Upper lobe of left lung (tissue), 6 donors: ENCODE measurements at places on chromosomes 11 and 22. TPM values are rescaled to one million over a fixed set of nuclear protein-coding genes. Genes with fewer than 3 reads are reported as not detected.
A peak's percentile ranks its signal among the peaks of the same experiment; 100 is the strongest.

OR2D2 gene
- 0.46 TPM for total RNA-seq

BATF2 gene
- total RNA-seq = 6.8 TPM

- DNase-seq = no peak
- H3K4me1 ChIP-seq = no peaks in the 10 kb centered on the region
- H3K27ac ChIP-seq = no peak overlapping the region
- H3K36me3 ChIP-seq = peaks cover 8% of the 10 kb centered on the region
- no peaks in the 10 kb centered on the region for H3K27me3 ChIP-seq
Observed at GRCh38 chr11:69061713-69062053, 13.0 kb downstream of the TPCN2 start.

- peaks cover 25% of the 10 kb centered on the region for H3K4me1 ChIP-seq
- DNase-seq = no peak
- no peaks in the 10 kb centered on the region for H3K27me3 ChIP-seq
Observed at GRCh38 chr11:10329935-10330334, 25.1 kb downstream of the ADM start.

OR6A2 gene
- 0.15 TPM for total RNA-seq

- no peaks in the 10 kb centered on the region for H3K27me3 ChIP-seq
- no peak for DNase-seq
- H3K27ac ChIP-seq = no peak overlapping the region
- H3K36me3 ChIP-seq = peaks cover 15% of the 10 kb centered on the region
- no peak overlapping the region for H3K4me3 ChIP-seq
Observed at GRCh38 chr22:24331468-24332440, 61.1 kb downstream of the SPECC1L start.

DNA sequence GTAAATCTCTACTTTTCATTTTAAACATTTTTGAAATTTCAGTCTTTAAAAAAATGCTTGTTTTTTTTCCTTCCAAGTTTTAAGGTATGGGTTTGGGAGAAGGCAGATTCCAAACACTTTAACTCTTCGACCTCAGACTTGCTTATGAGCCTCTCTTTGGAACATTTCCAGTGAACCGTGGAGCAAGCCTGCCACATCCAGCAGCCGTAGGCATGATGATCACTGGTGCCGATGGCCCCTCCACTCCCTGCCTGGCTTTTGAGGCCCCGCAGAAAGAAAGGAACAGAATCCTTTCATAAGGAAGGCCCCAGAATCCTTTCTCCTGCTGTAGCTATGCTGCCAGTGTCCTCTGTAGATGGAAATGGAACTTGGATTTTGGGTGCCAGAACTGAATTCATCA, 50.7 kb downstream of the BMAL1 start:
- H3K36me3 ChIP-seq = no peaks in the 10 kb centered on the region
- no peak for DNase-seq
- no peak overlapping the region for H3K27ac ChIP-seq
- no peak overlapping the region for H3K4me3 ChIP-seq
- H3K27me3 ChIP-seq = no peaks in the 10 kb centered on the region
- H3K4me1 ChIP-seq = peaks cover 56% of the 10 kb centered on the region

GRCh38 chr11:120601536-120601935, 90.0 kb downstream of the GRIK4 start:
- no peaks in the 10 kb centered on the region for H3K36me3 ChIP-seq
- H3K4me1 ChIP-seq = no peaks in the 10 kb centered on the region
- no peak overlapping the region for H3K4me3 ChIP-seq
- DNase-seq = no peak
- H3K27me3 ChIP-seq = no peaks in the 10 kb centered on the region

C11orf16 gene
- 4.3 TPM for total RNA-seq

DNA sequence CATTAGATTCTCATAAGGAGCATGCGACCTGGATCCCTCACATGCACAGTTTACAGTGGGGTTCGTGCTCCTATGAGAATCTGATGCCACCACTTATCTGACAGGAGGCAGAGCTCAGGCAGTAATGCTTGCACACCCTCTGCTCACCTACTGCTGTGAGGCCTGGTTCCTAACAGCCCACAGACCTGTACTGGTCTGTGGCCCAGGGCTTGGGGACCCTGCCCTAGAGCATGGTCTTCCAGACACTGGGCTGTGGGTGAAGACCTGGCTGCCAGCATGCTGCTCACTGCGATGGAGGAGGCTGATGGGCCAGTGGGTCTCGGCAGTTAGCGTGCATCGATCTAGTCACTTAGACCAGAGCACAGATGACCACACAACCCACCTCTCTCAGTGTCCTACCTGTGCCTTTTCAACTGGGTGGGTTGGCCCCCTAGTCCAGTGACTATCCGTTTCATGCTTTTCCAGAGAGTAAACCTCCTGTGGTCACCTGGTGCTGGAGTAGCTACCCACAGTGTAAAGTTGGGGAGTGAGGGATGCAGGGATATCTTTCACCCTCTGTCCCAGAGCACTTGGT, 21.1 kb downstream of the MED15 start:
- H3K4me1 ChIP-seq = peaks cover 59% of the 10 kb centered on the region
- no peaks in the 10 kb centered on the region for H3K27me3 ChIP-seq
- no peak overlapping the region for H3K27ac ChIP-seq
- peaks cover 8% of the 10 kb centered on the region for H3K36me3 ChIP-seq
- no peak for DNase-seq

- H3K36me3 ChIP-seq = no peaks in the 10 kb centered on the region
- no peaks in the 10 kb centered on the region for H3K4me1 ChIP-seq
- H3K27me3 ChIP-seq = no peaks in the 10 kb centered on the region
- H3K27ac ChIP-seq = no peak overlapping the region
- DNase-seq = no peak
Observed at GRCh38 chr22:48222742-48223487, 1460.5 kb downstream of the TBC1D22A start.

FAM227A gene
- 16.8 TPM for total RNA-seq

DNA sequence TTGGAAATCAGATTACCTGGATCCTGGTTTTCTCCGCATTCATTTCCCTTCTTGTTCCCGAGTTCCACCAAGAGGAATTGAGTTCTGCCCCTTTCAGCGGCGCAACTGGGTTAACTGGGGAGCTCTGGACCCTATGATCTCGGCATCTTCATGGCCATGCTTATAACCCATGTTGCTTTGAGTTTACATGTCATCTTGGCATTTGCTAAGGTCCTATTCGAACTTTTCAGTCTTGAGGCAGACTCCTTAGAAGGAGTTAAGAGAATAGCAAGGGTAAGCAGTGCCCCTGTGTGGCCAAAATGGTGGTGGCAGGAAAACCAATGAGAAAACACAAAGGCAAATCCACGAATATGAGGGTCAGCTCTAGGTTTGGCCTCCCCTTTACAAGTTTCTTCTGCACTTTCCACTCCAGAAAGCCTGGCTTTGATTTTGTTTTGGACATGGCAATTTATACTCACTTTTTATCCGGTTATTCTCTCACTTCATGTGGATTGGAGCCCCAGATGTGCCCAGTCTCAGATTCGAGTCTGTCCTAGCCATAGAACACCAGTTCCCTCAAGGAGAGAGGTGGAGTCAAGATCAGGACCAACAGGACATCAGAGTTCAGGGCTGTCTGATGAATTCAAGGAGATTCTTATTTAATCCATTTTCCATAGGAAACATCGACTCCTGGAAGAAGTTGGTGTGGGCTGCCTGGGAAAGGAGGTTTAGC, 55.3 kb upstream of the FBXO3 start:
- peak overlapping the region; percentile 45 for H3K4me3 ChIP-seq
- no peaks in the 10 kb centered on the region for H3K36me3 ChIP-seq
- H3K4me1 ChIP-seq = peaks cover 9% of the 10 kb centered on the region

DNA sequence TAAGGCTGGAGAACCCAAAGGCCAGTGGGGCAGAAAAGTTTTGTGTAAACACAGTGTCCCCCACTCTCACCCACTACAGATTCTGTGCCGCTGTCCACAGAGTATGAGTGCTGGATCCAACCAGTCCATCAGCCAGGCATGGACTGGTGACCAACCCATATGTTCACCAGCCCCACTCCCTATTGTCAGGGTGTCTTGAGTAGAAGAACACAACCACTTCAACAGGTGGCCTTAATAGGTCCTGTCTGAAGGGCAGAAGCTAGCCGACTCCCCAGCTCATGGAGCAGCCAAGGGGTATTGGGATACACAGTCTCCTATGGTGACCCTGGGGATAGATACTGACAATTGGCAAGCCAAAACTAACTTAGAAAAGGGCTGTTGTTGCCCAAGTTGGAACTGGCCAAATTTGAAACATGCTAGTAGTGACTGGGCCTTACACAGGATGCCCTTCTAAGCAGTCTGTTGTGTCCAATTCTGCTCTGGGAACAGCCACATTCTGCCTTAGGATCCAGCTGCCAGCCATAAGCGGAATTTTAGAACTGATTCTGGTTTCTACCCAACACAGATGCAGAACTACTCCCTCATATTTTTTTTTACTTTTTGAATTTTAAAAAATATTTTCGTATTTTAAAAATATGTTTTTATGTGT, 19.8 kb upstream of the PGM2L1 start:
- no peak for DNase-seq
- H3K36me3 ChIP-seq = no peaks in the 10 kb centered on the region
- no peak overlapping the region for H3K4me3 ChIP-seq

- H3K4me1 ChIP-seq = no peaks in the 10 kb centered on the region
- H3K4me3 ChIP-seq = no peak overlapping the region
- DNase-seq = no peak
- no peaks in the 10 kb centered on the region for H3K27me3 ChIP-seq
- no peaks in the 10 kb centered on the region for H3K36me3 ChIP-seq
Observed at GRCh38 chr22:33012833-33013450, 45.2 kb downstream of the SYN3 start.

GRCh38 chr11:103898065-103898464, 138.4 kb upstream of the DDI1 start:
- no peak overlapping the region for H3K27ac ChIP-seq
- no peak overlapping the region for H3K4me3 ChIP-seq
- no peak for DNase-seq
- H3K36me3 ChIP-seq = no peaks in the 10 kb centered on the region
- no peaks in the 10 kb centered on the region for H3K27me3 ChIP-seq
- no peaks in the 10 kb centered on the region for H3K4me1 ChIP-seq

PELI3 gene
- 19.6 TPM for total RNA-seq

- H3K4me3 ChIP-seq = no peak overlapping the region
- H3K27me3 ChIP-seq = no peaks in the 10 kb centered on the region
- DNase-seq = peak; percentile 73
- H3K27ac ChIP-seq = no peak overlapping the region
Observed at GRCh38 chr22:44847892-44848291, 95.5 kb downstream of the ARHGAP8 start.

OR4D5 gene
- total RNA-seq = not detected

DNA sequence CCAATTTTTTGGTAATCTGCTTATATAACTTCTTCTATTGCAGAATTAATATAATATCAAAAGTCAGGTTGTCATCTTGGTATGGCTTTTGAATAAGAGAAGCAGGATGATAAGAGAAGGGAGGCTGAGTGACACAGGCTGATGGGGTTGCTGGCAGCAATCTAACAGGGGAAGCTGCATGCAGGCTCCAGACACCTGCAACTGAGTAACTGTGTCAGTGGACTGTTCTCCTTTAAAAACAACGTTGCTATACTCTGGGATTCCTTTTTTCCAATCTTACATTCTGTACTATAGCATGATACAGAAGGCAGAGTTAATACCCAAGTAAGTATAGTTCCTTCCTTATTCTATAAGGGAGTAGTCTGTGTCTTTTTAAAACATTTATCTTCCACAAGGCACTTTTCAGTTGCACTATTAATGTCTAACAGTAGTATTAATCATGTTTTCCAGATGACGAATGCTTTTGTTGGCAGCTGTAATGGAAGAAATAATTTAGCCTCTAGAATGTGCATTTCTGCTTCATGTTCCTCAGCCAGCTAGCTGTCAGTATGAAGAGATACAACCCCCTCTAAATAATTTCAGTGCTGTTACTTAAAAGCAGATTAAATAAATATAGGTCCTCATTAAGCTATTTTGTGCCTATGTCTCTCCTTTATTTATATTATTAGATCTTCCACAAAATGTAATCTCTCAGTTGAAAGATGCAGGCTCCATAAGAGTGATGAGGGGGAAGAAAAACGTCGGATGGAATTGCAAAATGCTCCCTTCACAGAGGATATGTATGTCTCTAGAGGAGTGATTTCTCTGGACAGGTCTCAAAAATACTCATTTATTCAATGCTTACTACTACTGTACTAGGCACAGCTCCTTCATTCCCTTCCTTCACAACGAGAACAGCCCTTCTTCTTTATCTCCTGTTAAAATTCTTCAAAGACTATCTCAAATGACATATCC, 50.8 kb downstream of the ATG16L2 start:
- no peak overlapping the region for H3K27ac ChIP-seq
- H3K4me1 ChIP-seq = no peaks in the 10 kb centered on the region
- DNase-seq = no peak
- no peaks in the 10 kb centered on the region for H3K27me3 ChIP-seq

OR4C5 gene
- total RNA-seq = not detected

GRCh38 chr11:128618603-128619002, 31.2 kb upstream of the ETS1 start:
- H3K4me1 ChIP-seq = no peaks in the 10 kb centered on the region
- H3K27me3 ChIP-seq = no peaks in the 10 kb centered on the region
- no peaks in the 10 kb centered on the region for H3K36me3 ChIP-seq
- no peak for DNase-seq
- no peak overlapping the region for H3K27ac ChIP-seq
- no peak overlapping the region for H3K4me3 ChIP-seq

DNA sequence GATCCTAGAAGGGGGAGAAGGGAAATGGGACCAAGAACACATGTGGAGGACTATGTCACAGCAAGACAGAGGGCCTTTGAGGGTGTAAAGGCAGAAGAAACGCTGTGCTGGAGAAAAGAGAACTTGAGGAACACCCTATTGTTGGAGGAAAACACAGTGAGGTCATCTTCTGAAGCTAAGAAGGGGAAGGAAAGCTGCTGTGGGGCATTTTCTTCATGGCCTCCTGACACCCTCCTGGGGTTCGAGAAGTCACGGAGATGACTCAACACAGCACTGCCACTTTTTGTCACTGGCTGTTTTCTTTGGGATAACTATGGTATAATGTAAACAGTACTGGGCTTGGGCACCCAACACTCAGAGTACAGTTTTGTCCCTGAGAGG, 492.6 kb upstream of the CADM1 start:
- H3K4me3 ChIP-seq = no peak overlapping the region
- no peak for DNase-seq
- no peaks in the 10 kb centered on the region for H3K36me3 ChIP-seq
- no peaks in the 10 kb centered on the region for H3K27me3 ChIP-seq

OR56A1 gene
- total RNA-seq = not detected

ARRB1 gene
- total RNA-seq = 119 TPM

DNA sequence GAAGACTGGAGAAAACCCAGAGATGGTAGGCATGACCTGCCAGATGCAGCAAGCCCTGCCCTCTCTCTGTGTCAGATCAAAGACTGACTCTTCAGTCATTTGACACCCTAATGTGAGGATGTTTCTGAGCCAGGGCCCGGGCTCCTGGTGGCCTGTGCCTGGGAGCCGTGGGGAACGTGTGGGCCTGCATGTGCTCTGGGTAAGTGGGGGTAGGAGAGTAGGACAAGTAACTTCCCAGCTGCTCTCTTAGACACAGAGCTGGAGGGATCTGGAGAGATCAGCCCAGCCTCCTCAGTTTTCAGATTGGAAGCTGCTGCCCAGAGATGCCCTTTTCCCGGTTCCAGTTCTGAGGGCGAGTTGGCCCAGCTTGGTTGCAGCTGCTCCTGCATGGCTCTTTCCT, 110.8 kb downstream of the TEAD1 start:
- H3K27me3 ChIP-seq = no peaks in the 10 kb centered on the region
- no peaks in the 10 kb centered on the region for H3K4me1 ChIP-seq
- H3K27ac ChIP-seq = no peak overlapping the region
- no peak for DNase-seq

- H3K4me1 ChIP-seq = no peaks in the 10 kb centered on the region
- DNase-seq = no peak
- no peak overlapping the region for H3K4me3 ChIP-seq
- H3K36me3 ChIP-seq = peaks cover 5% of the 10 kb centered on the region
Observed at GRCh38 chr22:32515084-32515483, 40.5 kb downstream of the FBXO7 start.

GGT5 gene
- total RNA-seq = 35.9 TPM
